Stimulated activated CD8-positive, alpha-beta memory T cell treated with anti-CD3 and anti-CD28 coated beads, Interleukin-7, amount 100 ng/mL, for 24 hours (primary cell): ENCODE measurements at places on chromosomes 1 and 21.

DNA sequence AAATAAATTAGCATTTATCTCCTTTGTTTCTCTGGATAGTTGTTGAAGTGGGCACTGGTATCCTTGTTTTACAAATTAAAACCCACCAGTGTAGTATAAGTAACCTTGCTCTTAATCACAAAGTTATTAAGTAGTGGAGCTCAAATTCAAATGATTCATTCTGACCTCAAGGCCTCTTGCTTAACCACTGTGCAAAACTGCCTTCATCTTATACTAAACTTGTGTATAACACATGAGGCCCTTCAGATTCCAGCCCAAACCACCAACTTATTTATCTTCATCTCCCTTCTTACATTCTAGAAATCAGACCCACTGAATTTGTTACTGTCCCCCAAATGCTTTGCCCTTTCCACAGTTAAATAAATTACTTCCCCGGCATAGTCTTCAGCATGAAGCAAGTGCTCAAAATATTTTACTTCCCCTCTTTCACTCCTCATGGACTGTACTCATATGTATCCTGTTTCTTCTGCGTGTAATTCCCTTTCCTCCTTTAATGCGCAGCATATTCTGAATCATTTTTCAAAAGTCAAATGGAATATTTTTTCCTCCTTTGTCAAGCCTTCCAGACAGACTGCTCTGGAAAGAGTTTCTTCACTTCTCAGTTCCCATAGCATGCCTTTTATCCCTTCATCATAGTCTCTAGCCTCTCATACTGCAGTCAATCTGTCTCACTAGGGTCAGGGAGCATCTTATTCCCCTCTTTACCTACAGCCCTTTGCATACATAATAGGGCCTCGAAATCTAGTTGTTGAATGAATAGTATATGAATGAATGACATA is 19.0 kb upstream of the DNASE2B start:
- DNase-seq, result no peak

- DNase-seq, result no peak
Measured at GRCh38 chr1:10374442-10374860, 24.4 kb upstream of the PGD start.

GRCh38 chr1:85991261-85991660 is 165.3 kb downstream of the COL24A1 start:
- no peak for DNase-seq

DNA sequence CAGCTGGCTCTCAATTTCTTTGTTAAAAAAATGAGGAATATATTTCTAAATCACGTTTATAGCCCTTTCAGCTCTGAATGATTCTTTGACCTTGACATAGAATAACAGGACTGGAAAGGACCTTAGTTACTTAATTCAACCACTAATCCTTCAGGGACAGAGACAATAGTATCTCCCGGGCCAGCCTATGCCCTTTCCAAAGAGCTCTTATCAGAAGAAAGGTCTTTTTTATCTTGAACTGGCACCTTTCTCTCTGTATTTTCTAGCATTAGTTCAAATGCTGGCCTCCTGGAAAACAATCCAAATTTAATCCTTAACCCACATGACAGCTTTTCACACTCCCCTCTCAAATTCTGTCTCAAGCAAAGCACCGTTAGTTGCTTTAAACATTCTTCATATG is 44.8 kb upstream of the FBXO28 start:
- DNase-seq, result no peak

- no peak for DNase-seq
Measured at GRCh38 chr1:185263780-185264179, 53.3 kb downstream of the IVNS1ABP start.

GRCh38 chr1:154629061-154629674 is 21.2 kb upstream of the ADAR start:
- DNase-seq, result no peak

GRCh38 chr1:232780354-232780753 is 24.9 kb upstream of the MAP10 start:
- DNase-seq, result no peak

DNA sequence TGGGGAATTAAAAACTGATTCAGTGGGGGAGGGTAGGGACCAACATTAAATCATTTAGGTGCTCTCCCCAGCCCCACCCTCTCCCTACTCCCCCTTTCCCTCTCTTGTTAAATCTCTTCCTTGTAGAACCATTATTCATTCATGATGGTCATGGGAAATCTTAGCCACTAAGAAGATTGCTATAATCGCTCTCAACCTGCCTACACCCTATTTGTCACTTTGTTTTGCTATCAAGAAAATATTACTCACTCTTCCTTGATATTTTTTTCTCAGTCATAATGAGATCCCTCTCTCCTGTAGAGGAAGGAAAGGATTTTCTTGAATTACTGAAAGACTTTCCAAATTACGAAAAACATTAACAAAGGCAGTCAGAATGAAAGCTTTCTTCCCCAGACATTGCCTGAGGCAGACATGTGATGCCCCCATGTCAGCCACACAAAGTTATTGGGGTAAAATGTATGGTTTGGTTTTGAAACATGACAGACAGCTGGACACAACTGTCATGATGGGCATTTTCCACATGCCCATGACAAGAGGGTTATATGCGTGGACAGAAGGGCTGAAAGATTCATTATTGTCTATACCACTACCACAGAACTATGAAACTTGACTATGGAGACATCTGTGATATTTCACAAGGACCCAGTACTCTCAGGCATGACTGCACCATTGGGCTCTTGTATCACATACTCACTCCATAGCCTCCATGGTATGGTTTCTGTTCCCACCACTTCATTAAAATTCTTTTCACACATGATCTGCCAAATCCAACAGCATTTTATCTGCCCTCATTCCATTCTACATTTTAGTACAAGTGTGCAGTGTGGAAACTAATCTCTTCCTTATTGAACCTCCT is 420.1 kb downstream of the DISC1 start:
- no peak for DNase-seq

- no peak for DNase-seq
Measured at GRCh38 chr1:166039436-166040201, 127.2 kb downstream of the FAM78B start.

- no peak for DNase-seq
Measured at GRCh38 chr21:45250272-45250671, 37.4 kb downstream of the POFUT2 start.

DNA sequence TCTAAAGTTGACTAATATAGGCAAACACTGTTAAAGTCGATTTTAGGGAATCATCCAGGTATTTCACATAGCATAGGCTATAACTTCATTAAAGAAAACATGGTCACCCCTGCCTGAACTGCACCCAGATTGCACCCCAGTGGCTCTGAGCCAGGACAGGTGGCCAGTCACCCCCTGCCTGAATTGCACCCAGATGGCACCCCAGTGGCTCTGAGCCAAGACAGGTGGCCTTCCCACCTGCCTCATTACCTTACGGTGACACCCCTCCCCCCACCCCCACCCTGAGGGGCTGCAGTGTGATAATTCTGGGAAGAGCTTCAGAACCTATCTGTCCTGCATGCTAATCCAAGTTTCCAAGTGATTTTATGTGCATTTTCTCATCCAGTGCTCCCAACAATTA is 78.9 kb downstream of the DSCAM start:
- DNase-seq, result no peak

GRCh38 chr21:23217597-23217996 is 2219.4 kb downstream of the NCAM2 start:
- DNase-seq, result no peak

DNA sequence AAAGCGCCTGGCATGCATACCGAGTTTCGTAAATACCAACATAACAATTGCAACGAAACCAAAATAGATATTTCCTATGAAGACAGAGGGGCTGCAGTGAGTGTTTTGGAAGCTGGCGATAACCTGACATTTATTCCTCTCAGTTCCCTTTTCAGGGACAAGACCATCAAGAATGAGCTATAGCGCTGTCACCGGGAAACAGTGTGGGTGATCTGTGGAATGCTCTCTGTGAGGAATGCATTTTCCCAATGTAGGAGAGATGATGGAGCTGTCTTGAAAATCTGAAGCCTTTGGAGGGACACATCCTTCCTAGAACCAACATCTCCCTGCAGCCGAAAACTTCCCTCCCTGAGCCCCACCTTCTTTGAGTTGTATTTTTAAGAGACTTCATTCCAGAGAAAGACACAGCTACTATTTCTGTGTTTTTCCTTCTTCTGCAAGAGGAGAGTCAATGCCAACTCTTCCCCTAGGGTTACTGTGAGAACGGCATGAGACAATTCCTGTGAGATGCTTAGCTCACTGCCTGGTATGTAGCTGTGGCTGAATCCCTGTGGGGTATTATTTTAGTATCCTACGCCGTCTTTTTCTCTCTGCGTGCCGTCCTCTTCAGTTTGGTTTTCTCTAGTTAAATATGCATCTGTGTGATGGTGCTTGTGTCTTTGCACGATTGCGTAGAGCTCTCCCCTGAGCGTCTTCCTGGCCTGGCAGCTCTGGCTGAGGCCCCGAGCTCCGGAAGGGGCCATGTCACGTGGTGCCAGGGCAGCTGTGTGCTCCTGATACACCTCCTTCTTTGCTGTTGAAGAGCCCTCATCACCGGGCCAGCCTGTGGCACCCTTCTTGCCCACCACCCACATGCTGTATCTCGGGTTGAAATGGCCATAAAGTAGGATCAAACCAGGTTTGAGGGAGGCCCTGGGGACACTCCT is 45.2 kb downstream of the AJAP1 start:
- DNase-seq, result no peak

DNA sequence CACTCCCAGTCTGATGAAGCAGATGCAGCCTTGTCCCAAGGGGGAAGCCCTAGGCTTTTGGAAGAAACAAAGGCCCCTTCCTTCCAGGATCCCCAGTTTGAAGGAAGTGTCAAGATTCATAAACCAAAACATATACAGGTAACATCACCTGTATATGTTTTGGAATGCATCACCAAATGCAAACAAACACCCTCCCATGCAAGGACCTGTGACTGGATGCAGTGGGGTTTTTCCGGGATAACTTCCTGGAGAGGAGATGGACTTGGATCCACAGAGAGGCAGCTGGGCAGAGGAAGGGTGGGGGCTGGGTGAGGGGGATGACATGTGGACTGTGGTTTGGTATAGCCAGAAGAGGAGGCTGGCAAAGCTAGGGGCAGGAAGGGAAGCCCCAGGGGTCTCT is 1.5 kb upstream of the PLA2G2F start:
- DNase-seq, result no peak

DNA sequence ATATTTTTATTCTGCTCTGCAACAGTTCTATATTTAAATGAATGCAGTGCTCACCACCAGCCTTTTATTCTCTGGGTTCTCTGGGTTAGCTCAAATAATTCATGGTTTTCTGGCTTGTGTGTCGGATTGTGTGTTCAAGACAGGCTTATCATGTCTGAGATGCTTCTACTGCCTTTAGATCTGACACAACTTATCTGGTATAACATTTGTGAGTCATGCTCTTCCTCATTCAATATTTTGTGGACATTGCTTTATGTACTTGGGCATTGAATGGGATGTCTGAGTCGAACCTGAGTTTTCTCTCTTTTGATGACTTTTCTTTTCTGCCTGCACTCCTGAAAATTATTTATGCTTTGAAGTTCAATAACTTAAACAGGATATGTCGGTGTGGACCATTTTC is 17.6 kb upstream of the PKP1 start:
- DNase-seq, result no peak

- no peak for DNase-seq
Measured at GRCh38 chr1:31866450-31867032, 50.7 kb upstream of the SPOCD1 start.

- no peak for DNase-seq
Measured at GRCh38 chr1:161133220-161133740, 813 bp upstream of the DEDD start.

GRCh38 chr21:43191521-43191920 is 22.7 kb downstream of the CRYAA start:
- no peak for DNase-seq

GRCh38 chr1:14301704-14302024 is 296.8 kb upstream of the KAZN start:
- DNase-seq, result no peak

GRCh38 chr1:30902593-30903290 is 5.8 kb downstream of the SDC3 start:
- no peak for DNase-seq

GRCh38 chr1:38003261-38004250 is 1.8 kb downstream of the FHL3 start:
- no peak for DNase-seq

DNA sequence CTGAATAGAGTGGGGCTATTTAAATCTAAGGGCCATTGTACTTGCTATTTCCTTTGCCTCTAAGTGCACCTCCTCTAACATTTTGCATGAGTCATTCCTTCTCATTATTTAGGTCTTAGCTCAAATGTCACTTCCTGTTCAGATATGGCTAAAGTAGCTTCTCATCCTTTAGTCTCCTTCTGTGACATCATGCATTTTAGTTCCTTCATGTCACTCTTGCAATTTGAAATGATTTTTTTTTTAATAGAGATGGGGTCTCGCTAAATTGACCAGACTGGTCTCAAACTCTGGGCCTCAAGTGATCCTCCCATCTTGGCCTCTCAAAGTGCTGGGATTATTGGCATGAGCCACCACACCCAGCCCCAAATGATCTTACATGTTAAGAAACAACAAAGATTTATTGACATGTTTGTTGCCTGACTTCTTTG is 6.6 kb downstream of the TBX19 start:
- DNase-seq, result no peak

- DNase-seq, result no peak
Measured at GRCh38 chr1:84912726-84913554, 19.9 kb upstream of the LPAR3 start.

DNA sequence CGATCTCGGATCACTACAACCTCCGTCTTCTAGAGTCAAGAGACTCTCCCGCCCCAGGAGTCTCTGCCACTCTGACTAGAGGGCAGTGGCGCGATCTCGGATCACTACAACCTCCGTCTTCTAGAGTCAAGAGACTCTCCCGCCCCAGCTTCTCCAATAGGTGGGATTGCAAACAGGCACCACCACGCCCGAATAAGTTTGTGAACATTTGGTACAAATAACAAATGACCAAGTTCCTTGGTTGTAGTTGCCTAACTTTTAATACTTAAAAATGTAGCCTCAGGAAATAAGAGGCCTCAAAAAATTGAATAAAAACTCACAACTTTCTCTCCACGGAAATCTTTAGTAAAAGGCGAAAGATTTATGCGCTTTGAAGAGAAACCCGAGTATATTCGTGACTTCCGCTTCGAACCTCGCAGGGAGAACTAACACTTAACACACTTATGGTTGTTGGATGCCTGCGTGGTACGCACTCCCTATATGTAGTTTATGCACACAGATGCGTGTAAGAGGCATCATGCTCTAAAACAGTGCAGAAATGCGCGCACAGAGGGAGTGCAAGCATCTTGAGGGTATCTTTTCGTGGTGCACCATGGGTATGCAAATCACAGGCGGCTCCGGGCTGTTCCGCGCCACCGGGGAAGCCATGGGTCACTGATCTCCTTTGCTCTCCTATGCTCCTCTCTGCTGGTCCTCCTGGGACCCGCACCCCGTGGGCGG is 11.4 kb downstream of the BTBD19 start:
- DNase-seq, result peak; percentile 55

- no peak for DNase-seq
Measured at GRCh38 chr21:29812947-29813346, 126.8 kb downstream of the GRIK1 start.

- no peak for DNase-seq
Measured at GRCh38 chr1:170599033-170599432, 64.9 kb upstream of the PRRX1 start.
